ENCODE measurements at places on chromosomes 5 and 9.

DNA sequence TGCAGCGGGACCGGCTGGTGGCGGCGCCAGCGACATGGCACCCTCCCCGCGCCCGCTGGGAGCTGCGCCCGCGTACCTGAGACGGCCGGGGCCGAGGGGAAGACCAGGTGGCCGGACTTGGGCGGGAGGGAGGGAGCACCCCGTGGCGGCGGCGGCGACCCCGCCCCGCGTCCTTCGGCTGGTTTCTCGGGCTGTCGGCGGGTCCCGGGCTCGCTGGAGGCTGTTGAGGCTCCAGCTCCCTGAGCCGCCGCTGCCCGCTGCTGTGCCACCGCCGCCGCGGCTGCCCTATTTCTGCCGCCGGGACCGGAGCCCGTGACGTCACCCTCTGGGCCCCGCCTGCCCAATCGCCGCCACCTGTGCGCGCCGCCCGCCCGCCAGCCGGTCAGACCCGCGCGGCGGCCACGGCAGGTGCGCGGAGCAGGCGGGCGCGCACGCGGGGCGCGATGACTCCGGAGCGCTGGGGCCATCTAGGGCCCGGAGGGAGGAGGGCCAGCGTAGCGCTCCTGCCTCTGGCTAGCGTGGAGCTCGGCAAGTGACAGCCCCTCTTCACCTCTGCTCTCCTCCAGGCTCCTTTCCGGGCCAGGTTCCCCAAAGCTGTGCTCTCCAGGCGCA is at the start of gene FSTL4:
Gene FSTL4, minus strand, starts transcription at position 293 of the 612 bp plus-strand sequence.
- DNase-seq, result no peak

GRCh38 chr5:28296254-28297013 is 1258.0 kb upstream of the CDH9 start:
- no peak for DNase-seq

- no peak for DNase-seq
Measured at GRCh38 chr5:17204133-17204489, 13.3 kb upstream of the BASP1 start.

DNA sequence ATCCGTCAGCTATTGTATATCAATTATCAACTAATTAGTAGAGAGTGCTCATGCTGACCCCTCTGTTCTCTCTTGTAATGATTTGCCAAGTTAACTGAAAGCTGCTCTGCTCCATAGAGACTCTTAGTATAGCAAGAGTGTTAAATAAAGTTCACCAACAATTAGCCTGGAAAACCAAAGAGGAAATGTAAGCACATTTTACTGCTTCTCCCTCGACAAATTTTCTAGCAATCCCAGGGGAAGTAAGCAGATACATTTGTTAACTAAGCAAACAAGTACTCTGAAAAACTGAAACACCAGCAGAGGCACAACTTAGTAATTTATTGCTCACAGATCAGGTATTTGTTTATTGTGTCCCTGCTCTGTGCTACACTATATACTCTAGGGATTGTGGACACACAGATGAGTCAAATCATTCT is 162.2 kb downstream of the GLIS3 start:
- no peak for DNase-seq

- DNase-seq, result no peak
Measured at GRCh38 chr5:14574891-14575508, 6.6 kb upstream of the OTULINL start.

GRCh38 chr5:2207416-2208238 is 324.9 kb upstream of the IRX4 start:
- DNase-seq, result no peak

GRCh38 chr5:36944607-36945225 is 68.1 kb downstream of the NIPBL start:
- no peak for DNase-seq

GRCh38 chr5:96141749-96142148 is 180.1 kb upstream of the ELL2 start:
- no peak for DNase-seq

DNA sequence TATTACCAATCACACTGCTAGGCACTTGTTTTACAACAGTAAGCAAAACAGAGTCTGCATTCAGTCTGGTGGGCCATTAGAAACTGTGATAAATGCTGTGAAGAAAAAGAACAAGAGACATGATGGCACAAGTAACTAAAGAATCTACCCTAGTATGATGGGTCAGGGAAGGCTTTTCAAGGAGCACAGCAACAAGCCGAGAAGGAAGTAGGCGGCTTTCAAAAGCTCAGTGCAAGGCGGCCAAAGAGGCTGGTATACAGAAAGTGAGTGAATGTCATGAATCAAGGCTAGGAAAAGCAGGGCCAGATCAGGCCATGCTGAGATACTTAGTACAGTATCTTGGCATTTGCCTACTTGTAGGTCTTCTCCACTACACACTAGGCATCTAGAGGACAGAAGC is 76.4 kb downstream of the ECPAS start:
- DNase-seq, result no peak
